ENCODE measurements at places on chromosomes 5 and 9. TPM values are rescaled to one million over a fixed set of nuclear protein-coding genes. Genes with fewer than 3 reads are reported as not detected.
A peak's percentile ranks its signal among the peaks of the same experiment; 100 is the strongest.

DNA sequence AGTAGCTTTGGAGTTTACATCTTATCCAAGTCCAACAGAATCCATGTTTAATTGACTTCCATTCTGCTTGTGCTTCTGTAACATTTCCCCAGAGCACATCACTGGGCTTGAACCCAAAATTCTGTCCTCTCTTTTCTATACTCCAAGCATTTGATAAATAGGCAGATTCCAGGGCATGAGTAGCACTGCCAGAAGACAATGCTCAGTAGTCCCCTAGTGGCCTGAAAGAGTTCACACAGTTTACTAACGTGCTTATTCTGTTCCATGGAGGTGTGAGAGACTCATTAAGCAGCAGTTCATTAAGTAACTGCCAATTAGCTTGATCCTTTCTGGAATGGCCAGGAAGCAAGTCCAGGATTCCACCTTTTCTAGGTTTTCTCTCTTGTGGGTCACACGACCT, 9.4 kb upstream of the GABRA6 start:
- peak; percentile 15 for DNase-seq

- DNase-seq: peak; percentile 62
Observed at GRCh38 chr9:81318571-81318970, 370.8 kb downstream of the TLE1 start.

DNA sequence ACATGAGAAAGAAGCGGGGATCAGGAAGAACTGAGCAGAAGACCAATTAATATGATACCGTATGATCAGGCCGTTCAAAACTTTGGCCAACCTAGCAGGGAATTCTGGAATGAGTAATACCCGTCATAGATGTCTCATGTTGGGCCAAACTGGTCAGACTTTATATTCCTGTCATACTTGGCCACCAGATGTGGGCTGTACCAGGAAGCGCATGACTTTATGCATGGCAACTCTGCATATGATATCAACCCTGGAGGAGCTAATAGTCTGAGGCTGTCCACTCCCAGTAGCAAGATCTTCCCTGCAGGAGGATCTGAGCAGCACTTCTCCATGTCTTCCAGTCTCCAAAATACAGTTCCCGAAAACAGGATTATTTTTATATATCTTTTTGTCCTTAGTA, 68.5 kb upstream of the NAA35 start:
- no peak for DNase-seq

The DEPDC1B gene
- 2.1 TPM for total RNA-seq
